A172 (cell line): ENCODE measurements at places on chromosomes 12 and 14.

DNA sequence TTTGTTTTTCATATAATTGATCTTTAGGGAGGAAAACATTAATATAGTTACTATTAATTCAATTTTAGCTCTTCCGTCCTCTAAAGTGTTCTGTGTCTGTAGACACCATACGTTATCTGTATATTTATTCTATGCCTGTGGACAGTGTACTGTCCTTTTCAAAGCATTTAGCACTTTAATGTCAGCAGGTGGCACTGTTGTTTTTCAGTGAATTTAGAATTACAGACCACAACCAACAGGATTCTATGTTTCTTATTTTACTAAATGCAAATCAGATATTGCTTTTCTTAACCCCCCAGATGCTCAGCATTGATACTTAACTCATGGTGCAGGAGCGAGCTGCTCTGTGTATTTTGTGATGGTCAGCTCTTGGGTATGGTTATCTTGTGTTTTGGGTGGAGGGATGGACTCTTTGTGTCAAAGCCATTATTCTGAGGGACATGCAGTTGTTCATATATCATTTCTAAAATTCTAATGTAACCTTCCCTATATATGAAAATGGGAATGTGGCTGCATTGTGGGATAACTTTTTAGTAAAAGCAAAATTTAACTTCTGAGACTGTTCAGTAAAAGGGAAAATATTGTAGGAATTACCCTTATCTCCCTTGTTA, 65.2 kb downstream of the PAPOLA start:
- peak; percentile 5 for DNase-seq

DNA sequence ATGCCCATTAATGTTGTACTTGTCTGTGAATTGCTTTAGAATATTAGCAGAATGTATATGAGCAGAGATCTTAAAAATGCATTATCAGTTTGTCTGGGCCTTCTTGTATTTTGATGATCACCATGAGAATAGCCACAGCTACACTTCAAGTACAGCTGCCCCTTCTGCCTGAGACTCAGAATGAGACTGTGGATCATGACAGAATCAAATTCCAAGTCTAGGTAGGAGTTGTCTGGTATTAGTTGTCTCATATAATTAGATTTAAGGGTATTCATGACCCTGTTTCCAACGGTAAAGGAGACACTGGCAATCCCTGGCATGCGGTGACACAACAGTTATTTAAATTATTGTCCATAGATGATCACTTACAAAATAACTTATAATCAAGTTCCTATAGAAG, 18.3 kb upstream of the SMIM10L1 start:
- DNase-seq = no peak

DNA sequence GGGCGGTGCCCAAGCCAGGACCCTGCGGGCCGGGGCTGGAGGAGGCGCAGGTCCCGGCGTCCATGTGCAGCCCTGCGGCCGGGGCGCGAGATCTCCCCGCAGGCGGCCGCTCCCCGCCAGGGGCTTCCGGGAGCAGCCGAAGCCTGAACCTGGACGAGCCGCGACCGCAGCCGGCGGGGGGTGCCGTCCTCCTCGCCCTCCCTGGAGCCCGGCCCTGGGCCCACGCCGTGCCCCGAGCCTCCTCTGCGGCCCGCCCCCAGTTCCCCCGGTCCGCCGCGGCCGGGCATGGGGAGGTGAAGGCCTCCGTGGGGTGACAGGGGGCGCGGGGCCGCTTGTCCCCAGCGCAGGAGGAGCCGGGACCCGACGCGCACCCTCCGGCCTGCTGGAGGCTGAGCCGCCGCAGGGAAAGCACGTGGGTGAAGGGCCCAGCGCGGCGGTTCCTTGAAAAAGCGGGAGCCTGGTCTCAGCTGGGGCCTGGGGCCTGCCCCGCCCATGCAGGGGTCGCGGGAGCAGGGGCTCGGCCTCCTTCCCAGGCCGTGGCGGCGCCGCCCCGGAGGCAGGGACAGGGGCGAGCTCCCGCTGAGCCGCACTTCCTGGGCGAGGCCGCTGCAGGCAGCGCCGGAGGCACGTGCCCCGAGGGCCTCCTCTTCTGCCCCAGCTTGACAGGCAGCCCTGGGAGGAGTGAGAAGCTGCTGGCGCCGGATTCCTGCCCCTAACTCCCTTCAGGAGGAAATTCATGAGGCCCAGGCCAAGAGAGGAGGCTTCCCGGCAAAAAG, 55.6 kb upstream of the PPP2R5C start:
- peak; percentile 16 for DNase-seq

DNA sequence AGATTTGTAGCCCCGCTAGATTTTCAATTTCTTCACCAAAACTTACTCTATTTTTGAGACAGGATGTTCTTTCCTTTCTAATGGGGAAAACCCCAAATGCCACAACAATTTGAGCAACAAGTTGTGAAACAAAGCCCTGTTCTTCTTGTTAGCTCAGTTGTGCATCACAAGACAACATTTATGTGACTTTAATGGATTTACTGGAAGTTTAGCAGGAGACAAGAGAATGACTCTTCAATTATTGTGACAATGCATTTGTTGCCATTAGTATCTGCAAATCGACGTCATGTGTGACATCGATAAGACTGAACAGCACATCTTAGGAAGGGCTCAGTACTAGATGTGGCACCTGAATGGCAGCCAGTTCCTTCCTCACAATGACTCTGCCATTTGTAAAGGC, 1028.9 kb upstream of the TMEM132C start:
- no peak for DNase-seq

GRCh38 chr12:68102163-68102562, 57.4 kb downstream of the IFNG start:
- DNase-seq = no peak
